ENCODE measurements at places on chromosomes 16 and 17. TPM values are rescaled to one million over a fixed set of nuclear protein-coding genes. Genes with fewer than 3 reads are reported as not detected.
A peak's percentile ranks its signal among the peaks of the same experiment; 100 is the strongest.

GRCh38 chr17:59815965-59816364 is 76.8 kb downstream of the TUBD1 start:
- no peak for DNase-seq

DNA sequence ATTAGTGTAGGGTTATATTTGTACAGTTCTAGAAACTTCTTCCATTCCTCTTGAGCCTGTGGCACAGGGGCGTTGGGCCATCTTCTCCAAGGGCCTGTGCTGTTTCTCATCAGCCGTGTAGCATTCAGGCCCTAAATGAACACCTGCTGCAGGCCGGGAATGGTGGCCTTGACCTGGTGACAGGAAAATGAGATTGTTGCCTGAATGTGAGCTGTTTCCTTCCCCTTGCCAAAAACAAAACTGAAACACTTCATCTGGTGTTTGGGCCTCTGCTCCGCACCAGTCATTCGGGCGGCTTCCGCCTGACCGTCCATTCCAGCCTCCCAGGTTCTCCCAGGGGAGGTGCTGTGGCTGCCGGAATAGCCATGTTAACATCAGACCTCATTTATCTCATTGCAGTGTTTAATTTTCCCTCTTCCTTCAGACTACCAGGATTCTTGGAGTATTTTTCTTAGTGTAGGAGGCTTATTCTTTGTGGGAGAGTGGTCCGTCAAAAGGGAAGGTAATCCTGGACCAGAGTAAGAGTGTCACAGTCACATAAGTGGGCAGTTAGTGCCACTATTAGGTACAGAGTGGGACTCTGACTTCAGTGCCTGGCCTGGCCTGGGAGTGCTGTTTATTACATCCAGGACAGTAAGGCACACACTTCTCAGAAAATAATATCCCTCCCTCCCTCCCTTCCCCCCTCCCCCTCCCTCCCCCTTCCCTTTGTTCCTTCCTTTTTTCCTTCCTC is 61.9 kb downstream of the WWP2 start:
- DNase-seq = no peak

DNA sequence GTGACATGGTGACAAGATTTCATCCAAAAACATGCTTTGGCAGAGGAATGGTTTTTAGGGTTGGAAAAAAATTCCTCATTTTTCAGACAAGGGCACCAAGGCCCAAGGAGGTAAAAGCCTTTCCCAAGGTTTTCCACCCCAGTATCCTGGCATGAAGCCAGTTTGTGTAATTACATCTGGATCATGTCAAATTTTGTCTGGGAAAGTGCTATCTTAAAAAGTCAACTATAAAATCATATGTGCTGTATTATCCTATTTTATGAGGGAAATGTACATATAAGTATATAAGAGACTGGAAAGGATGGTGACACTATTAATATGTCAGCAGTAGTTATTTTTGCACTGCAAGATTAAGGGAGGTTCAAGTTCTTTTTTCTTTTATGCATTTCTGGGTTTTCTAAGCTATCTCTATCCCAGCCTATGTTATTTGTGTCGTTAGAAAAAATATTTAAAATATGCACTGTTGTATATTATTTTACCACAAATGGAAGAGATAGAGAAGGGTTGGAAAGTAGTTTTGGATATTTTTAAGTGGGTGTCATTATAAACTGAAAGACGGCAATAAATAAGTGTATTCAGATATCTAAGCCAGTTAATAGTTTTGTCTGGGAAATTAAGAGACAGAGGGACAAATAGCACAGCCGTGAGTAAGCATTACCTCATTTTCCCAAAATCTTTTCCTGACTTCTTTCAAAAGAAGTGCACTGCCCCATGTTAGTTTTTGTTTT is 13.5 kb upstream of the FBXO47 start:
- DNase-seq = no peak

GRCh38 chr17:15404106-15405057 is 63.0 kb upstream of the TEKT3 start:
- DNase-seq = peak; percentile 21

- no peak for DNase-seq
Measured at GRCh38 chr17:43860927-43861622, 14.1 kb downstream of the CD300LG start.

- peak; percentile 22 for DNase-seq
Measured at GRCh38 chr17:19238167-19238505, 970 bp downstream of the EPN2 start.

DNA sequence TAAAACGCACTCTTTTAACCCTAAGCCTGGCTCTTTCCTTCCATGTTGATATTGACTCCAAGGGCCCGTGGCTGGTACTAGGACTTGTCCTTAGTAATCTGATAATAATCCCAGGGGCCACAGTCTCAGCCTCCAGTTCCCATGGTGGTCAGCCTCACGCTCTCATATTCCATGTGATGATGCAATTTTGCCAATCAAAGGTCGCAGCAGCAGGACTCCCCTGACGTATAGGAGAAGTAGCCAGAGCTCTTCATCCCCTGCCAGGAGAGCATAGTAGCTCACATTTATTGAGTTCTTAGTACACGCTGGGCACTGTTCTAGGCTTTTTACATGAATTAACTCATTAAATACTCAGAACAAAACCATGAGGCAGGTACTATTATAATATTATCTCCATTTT is 42.4 kb downstream of the CD300LF start:
- no peak for DNase-seq

- DNase-seq = no peak
Measured at GRCh38 chr16:19804538-19805323, 79.9 kb downstream of the GPRC5B start.

GRCh38 chr16:4814542-4815173 is 12.2 kb upstream of the ROGDI start:
- DNase-seq = no peak

DNA sequence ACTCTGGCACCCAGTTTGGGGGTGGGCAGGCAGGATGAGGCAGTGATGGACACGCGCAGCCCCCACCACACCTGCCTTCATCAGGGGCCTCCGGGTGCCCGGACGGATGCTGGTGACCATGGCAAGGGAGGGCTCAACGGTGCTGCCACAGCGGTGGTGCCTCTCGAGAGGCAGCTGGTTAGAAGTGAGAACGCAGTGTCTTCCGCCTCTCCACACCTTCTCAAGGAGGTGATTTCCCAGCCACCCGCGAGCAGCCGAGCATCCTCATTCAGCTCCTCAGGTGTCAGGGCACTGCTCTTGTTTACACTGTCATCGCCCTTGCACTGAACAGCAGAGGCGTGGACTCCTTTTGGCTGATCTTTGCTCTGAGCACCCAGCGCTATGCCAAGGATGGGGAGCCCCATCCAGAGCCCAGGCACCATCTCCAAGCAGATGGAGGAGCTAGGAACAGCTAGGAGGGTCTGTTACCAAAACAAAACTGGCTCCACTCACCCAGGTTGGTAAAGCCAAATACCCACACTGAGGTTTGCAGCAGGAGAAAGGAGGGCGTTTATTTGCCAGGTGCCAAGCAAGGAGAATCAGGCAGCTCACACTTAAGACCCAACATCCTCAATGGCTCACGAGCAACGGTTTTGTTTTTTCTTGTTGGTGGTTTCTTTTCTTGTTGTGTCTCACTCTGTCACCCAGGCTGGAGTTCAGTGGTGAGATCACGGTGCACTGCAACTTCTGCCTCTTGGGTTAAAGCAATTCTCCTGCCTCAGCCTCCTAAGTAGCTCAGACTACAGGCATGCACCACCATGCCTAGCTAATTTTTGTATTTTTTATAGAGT is 174.3 kb upstream of the TNRC6C start:
- DNase-seq = no peak

DNA sequence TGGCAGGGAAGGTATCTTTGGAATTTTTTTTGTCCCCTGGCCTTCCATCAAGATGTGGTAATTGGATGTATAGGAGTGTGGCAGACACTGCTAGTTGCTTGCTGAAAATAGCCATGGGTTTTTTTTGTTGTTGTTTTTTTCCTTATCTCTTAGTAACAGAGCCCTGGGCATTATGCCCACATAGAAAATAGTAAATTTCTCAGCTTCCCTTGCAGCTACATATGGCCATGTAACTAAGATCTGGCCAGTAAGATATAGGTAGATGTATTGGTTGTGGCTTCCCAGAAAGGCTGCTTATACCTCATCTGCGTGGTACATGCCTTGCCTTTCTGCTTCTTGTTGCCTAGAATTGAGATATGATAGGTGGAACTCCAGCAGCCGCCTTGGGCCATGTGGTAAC is 349.9 kb downstream of the CPPED1 start:
- no peak for DNase-seq

GRCh38 chr16:80752541-80752940 is 51.9 kb downstream of the CDYL2 start:
- DNase-seq = no peak

- no peak for DNase-seq
Measured at GRCh38 chr17:2222901-2223616, 80.5 kb downstream of the SMG6 start.

DNA sequence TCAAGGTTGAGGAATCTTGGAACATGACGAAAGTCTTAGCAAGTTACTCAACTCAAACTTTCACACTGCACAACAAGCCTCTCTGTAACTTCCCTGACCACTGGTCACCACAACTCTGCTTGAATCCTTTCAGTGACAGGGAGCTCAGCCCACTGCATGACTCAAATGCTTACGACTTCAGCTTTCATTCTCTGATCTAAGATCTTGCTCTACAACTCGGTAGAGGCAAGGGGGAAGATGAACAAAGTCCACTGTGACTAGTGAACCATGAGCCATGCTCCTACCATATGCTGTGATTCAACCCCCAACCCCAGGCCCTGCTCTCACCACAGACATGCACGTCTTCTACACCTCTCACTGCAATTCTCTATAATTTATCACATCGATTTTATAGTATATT is 160.9 kb downstream of the SLC39A11 start:
- no peak for DNase-seq

GRCh38 chr17:10177913-10178505 is 20.4 kb downstream of the GAS7 start:
- peak; percentile 67 for DNase-seq

DNA sequence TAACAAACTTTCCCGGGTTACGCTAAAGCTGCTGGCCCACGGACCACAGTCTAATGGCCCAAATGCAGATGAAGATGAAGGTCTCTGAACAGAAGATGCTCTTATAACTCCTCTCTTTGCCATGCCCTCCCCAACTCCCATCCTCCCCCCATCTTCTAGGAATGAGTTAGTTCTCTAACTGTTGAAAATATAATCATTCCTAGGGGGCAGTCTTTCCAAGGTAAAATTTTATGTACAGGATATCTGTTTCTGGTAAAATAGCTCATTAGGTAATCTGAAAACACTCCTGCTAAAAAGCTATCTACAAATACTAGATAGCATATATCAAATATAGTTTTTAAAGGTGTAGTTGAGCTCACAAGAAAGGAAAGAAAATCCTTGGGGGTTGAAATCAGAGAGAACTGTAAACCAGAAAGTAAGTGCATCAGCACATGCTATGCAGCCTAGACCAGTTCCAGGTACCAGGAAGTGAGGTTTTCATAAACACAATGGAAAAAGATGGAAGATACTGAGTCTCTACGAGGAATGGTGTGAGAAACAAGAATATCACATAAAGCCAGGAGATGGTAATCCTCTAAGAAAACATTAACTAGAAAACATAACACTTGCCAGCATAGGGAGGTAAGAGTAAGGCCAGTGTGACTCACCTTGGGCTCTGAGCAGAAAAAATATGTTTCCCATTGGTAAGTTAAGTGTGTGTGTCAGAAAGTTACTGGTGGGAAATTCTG is 38.1 kb downstream of the CMC2 start:
- no peak for DNase-seq

- DNase-seq = no peak
Measured at GRCh38 chr16:24208710-24209109, 47.4 kb upstream of the CACNG3 start.

- DNase-seq = no peak
Measured at GRCh38 chr17:38508570-38508950, 80.3 kb downstream of the ARHGAP23 start.

DNA sequence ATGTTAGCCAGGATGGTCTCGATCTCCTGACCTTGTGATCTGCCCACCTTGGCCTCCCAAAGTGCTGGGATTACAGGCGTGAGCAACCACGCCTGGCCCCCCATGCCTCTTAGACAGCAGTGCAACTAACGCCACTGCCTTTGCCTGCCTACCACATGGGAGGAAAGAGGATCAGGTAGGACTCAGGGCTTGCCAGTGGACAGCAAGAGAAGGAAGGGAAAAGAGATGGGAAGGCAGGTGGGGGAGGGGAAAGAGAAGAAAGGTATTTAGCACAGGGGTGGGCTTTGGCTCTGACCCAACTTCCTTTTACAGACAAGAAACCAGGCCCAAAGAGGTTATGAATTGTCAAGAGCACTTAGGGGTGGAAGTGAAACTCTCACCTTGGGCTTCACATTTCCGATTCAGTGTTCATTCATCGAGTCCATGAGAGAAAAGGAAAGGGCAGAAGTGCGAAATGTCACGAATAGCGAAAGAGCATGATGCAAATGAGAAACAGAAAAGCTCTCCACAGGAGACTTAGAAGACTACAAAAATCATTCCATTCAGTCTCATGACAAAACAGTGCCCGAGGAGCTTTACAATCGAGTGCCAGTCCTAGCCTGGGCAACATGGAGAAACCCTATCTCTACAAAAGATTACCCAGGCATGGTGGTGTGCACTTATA is 36.4 kb downstream of the CDK5R1 start:
- no peak for DNase-seq

- DNase-seq = no peak
Measured at GRCh38 chr16:72255786-72256185, 83.8 kb upstream of the PMFBP1 start.

DNA sequence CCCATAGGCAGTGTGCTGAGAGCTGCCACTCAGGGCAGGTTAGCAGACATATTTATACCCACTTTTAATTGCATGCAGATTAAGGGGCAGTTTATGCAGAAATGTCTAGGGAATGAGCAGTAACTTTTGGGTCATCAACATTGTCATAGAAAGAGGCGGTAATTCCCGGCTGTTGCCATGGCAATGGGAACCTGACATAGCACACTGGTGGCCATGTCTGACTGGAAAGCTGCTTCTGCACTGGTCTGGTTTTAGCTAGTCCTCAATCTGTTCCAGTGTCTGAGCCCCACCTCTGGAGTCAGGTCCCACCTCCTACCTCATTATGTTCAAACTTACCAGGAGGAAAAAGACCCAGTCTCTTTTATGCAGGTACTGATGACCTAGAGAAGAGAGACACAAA is 31.5 kb upstream of the TNRC6C start:
- DNase-seq = no peak

The TMEM208 gene
- 48.5 TPM for total RNA-seq

The HCRT gene
- total RNA-seq = not detected

The OMG gene
- not detected for total RNA-seq

The MYO1C gene
- 62.9 TPM for total RNA-seq

The KRTAP9-3 gene
- not detected for total RNA-seq

The LRRC75A gene
- 2.7 TPM for total RNA-seq

The HEATR9 gene
- not detected for total RNA-seq

The NPIPA1 gene
- total RNA-seq = 15.6 TPM

Data from RPMI7951 (cell line).